ENCODE measurements at places on chromosomes 7 and 10.

DNA sequence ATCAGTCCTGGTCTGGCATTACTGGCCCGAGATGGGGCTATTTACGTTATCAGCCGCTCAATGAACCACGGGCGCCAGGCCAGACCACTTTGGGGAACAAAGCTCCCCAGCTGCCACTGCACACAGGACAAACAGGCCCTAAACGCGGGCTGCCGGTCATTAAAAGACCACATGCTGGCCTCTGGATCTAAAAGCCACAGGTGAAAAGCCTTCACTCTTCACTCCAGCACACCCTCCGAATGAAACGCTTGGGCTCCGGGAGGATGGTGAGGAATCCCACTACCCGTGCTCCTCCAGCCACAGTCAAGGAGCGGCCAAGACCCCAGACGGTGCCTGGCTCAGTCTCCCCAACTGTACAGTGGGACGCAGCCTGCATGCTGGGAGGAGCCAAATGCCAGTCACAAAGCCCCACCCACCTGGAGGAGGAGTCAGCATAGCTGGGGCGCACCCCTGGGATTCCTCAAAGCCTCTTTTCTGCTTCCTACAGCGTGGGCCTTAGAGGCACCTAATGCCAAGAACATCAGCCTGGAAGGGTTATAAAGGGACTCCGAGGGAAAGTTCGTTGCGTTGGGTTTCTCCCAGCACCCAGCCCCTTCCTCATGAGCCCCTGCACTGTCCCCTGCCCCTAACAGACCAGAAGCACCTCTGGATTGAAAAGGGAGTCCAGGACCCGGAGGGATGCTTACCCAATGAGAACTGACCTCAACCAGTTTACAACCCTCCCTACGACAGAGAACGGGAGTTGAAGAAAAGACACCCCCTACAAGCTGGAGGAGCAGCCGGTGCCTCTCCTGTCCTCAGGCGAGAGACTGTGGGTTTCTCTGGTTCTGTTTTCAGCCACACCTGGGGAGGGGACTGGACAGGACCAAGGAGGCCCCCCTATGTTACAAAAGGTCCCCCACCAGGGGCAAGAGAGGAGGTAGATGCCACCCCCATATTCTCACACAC lies 4.7 kb downstream of the PDGFA start:
- peak; percentile 36 for DNase-seq

DNA sequence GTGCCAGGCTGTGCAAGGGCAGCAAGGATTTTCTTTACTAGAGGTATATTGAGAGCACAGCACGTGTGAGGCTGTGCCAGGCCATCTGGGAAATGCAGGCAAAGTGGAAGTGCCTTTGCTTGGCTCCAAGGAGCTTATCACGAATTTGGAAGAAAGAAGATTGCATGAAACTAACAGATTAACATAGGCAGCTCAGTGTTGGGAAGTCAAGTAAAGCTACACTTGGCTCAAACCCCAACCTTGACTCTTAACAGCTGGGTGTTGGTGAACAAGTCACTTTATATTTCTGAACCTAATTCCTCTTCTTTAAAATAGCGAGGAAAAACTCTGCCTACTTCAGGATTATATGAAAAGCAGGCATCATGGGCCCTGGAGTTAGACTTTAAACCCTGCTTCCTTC lies 105.2 kb downstream of the PLCE1 start:
- DNase-seq = no peak

DNA sequence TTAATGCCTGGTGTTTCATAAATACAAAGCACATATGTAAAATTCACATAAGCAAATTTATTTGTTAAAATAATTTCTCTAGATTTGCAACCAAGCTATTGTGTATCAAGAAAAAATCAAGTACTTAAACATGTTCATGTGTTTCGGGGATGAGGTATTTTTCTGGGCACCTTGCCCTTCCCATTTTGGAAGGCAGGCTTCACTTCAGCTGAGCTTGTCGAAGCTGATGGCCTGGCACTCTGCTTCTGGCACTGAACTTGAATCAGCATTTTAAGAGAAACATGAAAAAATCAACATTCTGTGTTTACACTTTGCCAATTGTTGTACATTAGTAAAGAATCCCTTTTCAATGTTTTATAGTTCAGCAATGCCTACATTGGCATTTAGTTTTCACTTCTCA lies 179.1 kb upstream of the STEAP4 start:
- DNase-seq = no peak

- DNase-seq = no peak
These were observed 100.6 kb downstream of the ICA1 start for GRCh38 chr7:8161364-8161828.

GRCh38 chr10:7484456-7485243 lies 73.8 kb upstream of the SFMBT2 start:
- no peak for DNase-seq

DNA sequence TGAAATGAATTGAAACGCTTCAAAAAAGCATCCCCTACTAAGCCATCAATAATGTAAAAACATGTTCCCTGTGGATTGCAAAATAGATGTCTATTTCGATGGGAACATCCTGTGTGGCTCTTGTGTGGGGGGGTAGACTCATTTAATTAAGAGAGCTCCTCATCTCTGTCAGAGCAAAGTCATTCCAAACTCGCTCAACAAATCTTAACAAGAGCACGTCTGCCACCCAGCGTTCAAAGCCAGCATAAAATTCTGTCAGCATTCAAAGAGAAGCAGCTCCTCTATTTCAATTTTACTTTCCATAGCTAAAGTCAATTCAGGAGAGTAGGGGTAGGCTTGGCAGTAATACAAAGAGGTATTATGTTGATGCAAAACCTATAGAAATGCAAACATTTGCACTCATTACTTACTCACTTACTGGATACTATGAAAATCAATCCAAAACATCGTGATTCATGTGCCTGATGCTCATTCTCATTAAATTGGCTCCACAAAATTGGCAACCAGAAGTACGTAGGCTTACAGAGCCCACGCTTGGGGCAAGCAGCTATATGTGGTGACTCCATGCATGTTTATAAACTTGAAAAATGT lies 114.9 kb downstream of the IPMK start:
- peak; percentile 69 for DNase-seq

DNA sequence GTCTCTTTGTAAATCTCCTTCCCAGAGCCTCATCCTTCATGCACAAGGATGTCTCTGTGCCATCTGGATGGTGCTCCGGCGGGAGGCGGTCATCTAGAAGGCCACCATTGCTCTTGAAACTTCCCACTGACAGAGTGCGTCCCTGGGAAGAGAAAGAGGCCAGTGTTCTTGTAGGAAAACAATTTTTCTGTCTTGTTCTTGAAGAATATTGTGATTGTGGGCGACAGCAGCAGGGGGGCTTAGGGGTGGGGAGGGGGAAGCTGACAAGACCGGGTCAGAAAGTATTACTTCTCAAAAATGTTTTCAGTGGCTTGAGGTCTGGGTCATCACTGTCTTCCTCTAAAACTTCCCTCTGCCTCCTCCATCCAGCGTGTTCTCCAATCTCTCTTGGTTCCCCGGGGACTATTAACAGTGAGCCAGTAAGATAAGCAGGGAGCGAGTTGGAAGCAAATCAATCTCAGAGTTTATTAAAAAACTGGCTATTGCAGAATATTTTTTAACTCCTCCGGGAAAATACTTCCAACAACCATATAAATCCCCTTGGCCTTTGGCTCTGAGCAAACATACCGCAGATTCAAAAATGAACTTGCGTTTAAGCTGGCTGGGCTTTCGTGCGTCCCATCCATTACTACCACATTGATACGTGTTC lies 597.8 kb upstream of the MGMT start:
- no peak for DNase-seq

DNA sequence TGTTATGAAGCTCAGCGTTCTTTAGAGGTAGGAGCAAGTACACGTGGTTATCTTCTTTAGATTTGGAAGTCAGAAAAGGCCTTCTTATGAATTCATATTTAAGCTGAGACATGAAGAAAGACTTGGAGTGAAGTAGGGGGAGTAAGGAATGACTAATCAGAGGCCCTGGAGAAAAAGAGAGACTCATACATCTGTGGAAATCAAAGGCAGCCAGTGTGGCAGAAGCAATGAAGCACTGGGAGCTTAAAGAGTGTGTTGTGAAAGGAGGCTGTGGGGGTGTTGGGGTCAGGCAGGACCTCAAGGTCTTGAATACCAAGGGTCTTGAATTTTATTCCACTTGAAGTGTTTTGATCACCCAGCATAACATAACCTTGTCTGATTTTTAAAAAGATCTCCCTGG lies 35.7 kb upstream of the FGL2 start:
- DNase-seq = peak; percentile 85

- DNase-seq = no peak
These were observed 279.9 kb upstream of the NEBL start for GRCh38 chr10:21176934-21177480.
